ENCODE measurements at places on chromosomes 1 and 21.

DNA sequence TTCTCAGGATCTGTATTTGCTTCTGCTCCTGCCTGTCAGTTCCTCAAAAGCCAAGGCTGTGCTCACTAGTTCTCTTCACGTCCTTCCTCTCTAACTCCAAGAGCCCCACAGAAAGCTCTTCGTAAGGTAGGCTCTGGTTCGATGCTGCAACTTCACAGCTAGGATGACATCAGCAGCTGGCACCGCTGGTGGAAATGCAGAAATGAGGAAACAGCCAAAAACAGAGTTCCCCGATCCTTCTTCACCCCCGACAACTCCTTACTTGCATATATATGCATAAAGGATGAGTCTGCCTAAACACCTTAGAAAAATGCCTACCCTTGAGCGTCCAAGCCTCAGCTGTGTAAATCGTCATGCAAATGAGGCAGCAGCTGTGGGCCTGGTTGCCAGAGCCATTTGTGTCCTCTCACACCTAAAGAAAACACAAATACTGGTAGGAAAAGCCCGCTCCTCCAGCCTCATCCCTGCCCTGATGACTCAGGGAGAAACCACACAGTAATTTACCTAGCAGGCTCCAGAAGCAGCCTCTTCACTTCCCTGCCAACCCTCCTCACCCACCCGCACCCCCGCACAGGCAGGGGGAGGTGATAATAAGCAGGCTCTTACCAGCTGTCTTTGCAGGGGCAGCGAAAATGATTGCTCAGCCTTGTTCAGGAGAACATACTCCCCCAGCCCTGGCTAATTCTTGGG lies 28.2 kb downstream of the BATF3 start:
- peak; percentile 60 for DNase-seq

DNA sequence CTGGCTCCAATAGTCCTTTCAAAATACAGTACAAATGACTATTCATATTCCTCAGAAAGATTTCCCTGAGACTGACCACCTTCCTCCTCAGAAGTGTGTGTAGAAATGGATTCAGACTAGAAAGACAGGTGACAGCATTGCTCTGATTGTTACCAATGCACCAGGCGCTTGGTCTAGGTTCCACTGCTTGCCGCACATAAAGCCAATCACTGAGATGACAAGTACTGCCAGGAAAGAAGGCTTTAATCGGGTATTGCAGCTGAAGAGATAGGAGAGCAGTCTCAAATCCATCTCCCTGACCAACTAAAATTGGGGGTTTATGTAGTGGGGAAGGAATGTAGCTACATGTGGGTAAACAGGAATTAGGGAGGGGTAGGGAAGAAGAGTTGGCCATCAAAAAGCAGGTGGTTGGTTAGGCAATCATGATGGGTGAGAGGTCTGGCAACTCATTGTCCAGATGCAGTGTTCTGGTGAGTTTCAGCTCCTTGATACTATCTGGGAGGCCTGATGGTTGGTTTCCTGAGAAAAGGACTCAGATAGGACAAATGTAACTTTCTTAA lies 98.0 kb downstream of the KCNH1 start:
- DNase-seq, result no peak

GRCh38 chr1:110576441-110576840 lies 29.7 kb downstream of the KCNA2 start:
- DNase-seq, result no peak

GRCh38 chr1:7046314-7046713 lies 261.1 kb downstream of the CAMTA1 start:
- DNase-seq, result no peak
